ENCODE measurements at places on chromosomes 7 and 10.

GRCh38 chr7:126845331-126845730 is 407.4 kb downstream of the GRM8 start:
- DNase-seq: no peak

DNA sequence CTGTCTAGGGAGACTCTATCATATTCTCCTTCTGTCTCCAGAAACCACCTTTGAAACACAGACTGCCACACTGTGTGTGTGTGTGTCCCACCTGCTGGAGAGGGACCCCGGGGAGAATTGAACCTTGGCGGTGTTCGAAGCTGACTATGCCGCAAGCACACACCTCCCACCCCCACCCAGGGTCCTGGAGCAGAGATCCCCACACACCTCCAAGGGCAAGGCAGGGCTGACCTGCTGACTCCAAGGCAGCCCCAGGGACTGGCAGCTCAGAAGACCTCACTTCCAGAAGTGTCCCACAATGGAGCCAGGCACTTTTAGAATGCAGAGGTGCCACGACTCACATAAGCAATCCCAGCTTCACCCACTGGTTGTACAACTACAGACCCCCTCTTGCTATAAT is 13.1 kb downstream of the DRGX start:
- DNase-seq: no peak

DNA sequence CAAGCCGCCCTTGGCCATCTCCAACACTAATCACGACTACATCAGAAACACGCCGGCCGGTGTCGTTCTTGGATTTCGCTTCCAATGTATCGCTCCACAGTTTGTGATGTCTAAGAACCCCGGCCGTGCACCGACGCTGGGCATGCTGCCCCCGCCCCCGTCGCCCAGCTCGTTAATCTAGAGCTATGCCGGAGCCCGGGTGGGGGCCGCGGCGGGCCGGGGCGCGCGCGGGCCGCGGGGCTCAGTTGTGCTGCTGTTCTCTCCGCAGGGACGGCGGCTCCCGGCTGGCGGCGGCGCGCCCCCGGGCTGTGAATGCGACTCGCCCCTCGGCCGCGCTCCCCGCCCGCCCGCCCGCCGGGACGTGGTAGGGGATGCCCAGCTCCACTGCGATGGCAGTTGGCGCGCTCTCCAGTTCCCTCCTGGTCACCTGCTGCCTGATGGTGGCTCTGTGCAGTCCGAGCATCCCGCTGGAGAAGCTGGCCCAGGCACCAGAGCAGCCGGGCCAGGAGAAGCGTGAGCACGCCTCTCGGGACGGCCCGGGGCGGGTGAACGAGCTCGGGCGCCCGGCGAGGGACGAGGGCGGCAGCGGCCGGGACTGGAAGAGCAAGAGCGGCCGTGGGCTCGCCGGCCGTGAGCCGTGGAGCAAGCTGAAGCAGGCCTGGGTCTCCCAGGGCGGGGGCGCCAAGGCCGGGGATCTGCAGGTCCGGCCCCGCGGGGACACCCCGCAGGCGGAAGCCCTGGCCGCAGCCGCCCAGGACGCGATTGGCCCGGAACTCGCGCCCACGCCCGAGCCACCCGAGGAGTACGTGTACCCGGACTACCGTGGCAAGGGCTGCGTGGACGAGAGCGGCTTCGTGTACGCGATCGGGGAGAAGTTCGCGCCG is 1.9 kb downstream of the VWC2 start:
- no peak for DNase-seq

- DNase-seq: no peak
These were observed 100.8 kb downstream of the MKI67 start for GRCh38 chr10:128025437-128025836.

DNA sequence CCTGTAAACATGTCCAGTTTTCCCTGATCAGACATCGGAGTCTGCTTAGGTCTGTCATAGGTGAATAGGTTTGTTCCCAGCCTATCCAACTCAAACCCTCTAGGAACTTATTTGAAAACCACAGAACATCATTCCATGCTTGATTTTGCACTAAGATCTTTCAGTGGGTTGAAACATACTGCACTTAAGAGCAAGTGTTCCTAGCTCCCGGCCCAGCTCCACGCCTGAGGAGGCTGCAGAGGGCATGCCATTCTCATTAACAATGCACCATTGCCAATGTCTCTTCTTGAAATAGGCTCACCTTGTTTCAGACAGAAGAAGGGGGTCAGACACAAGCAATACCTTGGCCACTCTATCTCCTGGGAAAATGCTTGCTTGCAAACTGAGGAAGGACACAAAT is 78.0 kb upstream of the EGR2 start:
- no peak for DNase-seq

DNA sequence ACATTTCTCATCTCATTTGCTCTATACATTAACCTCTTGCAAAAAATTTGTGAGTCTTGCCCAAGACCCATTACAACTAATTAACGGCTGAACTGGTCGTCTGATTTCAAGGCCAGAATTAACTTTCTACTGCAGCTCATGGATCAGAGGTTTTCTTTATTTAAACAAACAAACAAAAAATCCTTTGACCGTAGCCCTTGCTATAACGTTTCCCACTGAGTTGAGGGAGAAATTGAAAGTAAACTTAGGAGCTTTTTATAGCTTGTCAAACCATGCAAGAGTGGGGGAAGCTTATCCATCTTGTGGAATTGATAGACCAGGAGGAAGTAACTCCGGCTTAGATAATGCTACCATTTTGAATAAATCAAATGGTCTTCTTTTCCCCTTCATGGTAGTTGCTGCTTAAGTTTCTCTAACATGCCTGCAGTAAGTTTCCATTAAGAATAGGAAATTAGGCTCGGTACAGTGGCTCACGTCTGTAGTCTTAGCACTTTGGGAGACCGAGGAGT is 3.3 kb downstream of the SRGN start:
- DNase-seq: no peak
